ENCODE measurements at places on chromosomes 12 and 14.

GRCh38 chr12:39619660-39620433, at the start of gene ABCD2:
ABCD2 (minus strand) TSS chr12:39619803; CDS start chr12:39619615, 188 bp downstream.
- peak; percentile 66 for DNase-seq

GRCh38 chr12:6182279-6182898, 17.8 kb upstream of the CD9 start:
- DNase-seq: no peak

DNA sequence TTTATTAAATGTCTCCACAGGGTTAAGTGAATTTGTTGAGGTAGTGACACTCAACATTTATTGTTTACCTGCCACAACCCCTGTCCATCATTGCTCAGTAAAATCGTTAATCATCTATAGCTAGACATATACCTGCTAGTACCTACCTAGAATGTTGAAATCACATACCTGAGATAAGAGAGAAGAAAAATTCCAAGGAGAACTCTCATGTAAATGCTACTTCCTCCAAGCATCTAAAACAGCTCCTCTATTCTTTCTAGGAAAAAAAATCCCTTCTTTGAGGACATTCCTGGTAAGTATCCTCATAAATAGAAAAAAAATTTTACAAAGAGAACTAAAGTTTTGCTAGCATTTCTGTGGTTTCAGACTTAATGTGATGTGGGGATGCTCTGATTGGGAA, 325.1 kb downstream of the DAD1 start:
- no peak for DNase-seq

GRCh38 chr12:15074351-15074750, 101.5 kb downstream of the PDE6H start:
- no peak for DNase-seq

- DNase-seq: no peak
Measured at GRCh38 chr14:86712176-86712575, 1182.2 kb downstream of the FLRT2 start.

GRCh38 chr14:24848102-24848790, 201.7 kb downstream of the STXBP6 start:
- DNase-seq: no peak

GRCh38 chr12:96881608-96882007, 25.4 kb upstream of the NEDD1 start:
- no peak for DNase-seq

- no peak for DNase-seq
Measured at GRCh38 chr12:46573347-46573658, 200.7 kb upstream of the SLC38A2 start.

GRCh38 chr12:67774983-67775587, 126.5 kb downstream of the DYRK2 start:
- DNase-seq: no peak

DNA sequence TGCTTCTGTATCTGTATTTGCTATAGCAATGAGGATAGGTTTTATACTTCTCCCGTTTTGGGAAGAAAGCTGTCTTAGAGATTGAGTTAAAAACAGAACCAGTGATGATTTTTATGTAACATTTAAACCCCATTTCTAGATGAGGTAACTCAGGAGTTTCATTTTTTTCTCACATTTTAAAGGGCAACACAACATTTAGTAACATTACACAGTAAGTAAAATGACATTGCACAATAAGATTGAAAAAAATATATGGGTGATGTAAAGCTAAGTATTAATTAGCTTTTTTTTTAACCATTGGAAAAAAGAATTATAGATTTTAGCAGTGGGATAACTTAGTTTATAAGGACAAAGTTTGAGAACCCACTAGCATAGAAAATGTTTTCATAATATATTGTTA, 25.2 kb upstream of the SCFD1 start:
- no peak for DNase-seq

GRCh38 chr12:88578276-88579160, 1.8 kb downstream of the KITLG start:
- DNase-seq: no peak

GRCh38 chr12:46555406-46555852, 182.9 kb upstream of the SLC38A2 start:
- DNase-seq: no peak

DNA sequence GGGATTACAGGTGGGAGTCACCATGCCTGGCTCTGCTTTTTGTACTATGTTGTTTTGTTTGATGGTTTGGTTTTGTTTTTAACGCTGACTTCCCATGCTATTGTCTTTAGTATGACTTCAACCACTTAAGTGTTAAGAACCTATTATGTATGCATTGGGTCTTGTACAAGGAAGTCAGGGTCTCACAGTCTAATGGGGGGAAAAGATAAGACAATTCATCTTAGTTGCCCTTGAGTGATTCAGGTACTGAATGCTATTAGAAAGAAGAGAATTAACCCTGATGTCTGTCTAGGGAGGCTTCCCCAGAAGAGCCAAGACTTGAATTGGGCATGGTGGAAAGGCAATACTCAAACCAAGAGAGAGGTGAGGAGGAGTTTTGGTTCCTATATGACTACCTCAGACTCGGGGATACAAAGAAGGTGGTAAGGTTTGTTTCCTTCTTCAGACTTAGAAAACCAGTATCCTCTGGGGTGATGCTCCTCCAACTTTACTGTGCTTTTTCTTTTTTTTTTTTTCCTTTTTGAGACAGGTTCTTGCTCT, 64.6 kb downstream of the SUSD6 start:
- DNase-seq: peak; percentile 36

DNA sequence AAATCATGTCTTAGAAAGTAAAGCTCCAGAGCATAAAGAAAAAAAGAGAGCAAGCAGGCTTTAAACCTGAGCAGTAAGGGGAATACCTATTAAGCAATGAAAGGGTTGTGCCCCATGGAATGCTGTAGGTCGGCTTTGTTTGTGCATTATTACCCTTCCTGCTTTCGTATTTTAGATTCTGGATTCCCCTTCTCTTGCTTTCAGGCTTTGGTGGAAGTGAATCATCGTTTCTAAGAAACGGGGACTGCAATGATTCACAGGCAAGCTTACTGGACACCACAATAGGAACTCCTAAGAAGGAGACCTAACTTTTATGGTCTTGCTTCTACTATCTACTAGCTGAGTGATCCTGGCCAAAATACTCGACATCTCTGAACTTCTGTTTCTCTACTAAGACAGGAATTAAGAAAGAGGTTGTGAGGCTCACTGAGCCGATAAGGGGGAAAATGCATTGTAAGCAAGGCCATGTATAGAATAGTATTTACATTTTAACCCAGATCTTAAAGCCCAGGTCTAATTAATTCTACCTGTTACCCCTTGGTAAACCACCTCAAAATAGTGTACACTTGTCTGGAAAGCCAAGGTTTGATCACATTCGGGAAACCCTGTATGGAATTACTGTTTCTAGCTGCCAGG, 1.2 kb upstream of the BMAL2 start:
- no peak for DNase-seq

- DNase-seq: no peak
Measured at GRCh38 chr12:131348646-131349045, 362.2 kb upstream of the SFSWAP start.
